Activated naive CD4-positive, alpha-beta T cell treated with Interleukin-2 at 50 U/mL for 16 hours (primary cell): ENCODE measurements at places on chromosomes 1 and 21.

DNA sequence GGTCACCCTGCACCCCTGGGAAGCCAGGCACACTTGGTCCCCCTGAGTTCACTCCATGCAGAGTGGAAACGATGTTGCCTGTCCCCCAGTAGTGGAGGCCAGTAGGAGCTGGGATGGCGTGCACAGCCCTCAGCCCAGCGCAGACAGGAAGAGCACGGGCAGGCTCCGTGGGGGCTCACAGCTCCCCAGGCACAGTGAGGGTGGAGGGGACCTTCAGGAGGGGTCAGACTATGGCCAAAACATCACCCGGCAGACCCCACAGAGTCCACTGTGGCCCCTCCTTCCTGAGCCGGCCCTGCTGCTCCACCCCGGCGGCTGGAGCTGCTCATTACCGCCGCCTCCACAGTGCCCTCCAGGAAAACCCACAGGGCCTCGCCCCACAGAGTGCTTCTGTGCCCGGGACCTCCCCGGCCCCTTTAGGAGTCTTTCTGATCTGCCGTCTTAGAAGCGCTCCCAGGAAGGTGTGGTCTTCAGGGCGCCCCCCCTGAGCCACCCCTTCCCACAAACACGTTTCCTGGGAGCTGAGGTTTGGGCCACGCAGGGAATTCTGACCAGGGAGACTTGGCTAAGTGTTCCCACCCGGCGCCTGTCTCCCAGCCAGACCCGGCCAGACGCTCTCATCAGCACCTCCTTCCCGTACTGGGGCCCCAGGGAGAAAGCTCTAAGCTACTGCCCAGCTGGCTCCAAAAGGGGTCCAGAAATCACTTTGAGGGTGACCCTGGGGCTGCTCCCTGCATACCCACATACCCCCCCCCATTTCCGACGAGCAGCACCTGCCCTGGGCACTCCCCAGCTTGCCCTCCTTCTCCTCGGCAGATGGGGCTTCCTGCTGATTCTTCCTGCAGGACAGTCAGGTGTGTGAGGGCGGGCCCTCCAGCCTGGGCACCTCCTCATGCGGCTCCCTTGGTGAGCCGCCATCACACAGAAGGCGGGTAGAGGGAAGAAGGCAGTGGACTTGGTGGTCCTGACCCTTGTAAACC lies 38.8 kb downstream of the RIPK4 start:
- no peak for DNase-seq

DNA sequence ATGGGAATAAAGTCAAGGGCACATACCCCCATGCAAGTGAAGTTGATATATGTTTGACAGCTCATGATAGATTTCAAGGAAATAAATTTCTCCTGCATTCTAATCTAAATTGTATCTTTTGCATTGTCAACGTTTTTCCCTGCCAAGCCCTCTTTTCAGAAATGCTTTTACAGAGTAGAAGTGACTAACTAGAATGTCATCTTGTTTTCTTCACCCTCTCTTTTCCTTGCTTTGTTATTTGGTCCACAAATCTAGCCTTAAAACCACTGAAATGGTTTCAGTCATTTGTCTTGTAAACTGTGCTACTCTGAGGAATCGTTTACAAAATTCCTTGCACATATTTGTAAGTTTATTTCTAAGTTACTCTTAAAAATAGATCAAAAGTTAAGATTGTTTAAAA lies 600.8 kb upstream of the CXADR start:
- DNase-seq: no peak

- DNase-seq: no peak
These were observed 7.3 kb downstream of the H6PD start for GRCh38 chr1:9241891-9242290.

DNA sequence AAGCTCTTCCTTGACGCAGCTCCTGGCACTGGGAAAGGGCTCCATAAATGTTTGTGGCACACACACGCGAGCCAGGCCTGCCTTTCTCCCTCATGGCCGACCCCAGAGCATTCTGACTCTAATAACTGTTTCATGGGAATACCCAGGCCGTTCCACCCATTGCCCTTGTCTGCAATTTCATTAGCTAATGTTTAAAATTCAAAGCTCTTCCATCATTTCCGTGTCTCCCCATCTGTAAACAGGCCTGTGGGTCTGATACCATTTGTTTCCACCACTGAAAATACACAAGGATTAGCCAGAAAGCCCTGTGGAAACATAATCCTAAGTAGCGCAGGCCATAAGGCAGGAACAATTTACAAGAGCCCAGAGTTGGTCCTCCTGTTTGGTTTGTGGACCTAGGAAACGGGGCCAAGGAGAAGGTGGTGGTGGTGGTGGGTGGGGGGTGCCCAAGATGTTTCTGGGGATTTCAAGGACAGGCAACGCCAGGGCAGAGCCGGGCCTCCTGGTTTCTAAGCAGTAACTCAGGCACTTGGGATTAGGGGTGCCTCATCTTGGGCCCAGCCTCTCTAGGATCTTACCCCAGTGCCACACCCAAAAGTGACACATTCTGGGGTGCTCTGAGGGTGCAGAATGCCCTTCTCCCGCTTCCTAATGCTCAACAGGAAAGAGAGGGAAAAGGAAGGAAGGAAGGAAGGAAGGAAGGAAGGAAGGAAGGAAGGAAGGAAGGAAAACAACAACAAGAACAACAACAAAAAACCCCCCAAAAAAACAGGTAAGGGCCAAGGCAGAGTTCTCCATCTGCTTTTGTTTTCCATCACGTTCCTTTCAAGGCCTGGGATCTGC lies 79.4 kb downstream of the SSBP3 start:
- DNase-seq: no peak

DNA sequence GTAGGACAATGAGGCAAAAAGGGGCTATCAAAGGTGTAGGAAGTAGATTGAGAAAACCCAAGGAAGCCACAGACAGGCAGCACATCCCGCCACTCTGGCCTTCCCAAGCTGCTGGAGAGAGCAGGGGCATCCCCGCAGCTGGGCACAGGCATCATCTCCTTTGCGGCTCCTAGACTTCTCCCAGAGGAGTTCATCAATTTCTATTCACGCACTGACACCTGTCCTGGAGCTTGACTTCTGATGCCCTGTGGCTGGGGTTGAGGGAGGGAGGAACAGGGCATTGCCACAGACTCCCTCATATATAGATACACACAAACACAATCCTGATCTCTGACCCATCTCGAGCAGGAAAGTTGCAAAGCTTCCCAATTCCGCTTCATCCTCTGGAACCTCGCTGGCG lies 1.9 kb upstream of the TFAP2E start:
- no peak for DNase-seq
